Fibroblast of lung (primary cell): ENCODE measurements at places on chromosomes 16 and 17. TPM values are rescaled to one million over a fixed set of nuclear protein-coding genes. Genes with fewer than 3 reads are reported as not detected.

The TCAP gene
- polyA plus RNA-seq = 0.05 TPM in 1 of 2 replicates, not detected in the other

DNA sequence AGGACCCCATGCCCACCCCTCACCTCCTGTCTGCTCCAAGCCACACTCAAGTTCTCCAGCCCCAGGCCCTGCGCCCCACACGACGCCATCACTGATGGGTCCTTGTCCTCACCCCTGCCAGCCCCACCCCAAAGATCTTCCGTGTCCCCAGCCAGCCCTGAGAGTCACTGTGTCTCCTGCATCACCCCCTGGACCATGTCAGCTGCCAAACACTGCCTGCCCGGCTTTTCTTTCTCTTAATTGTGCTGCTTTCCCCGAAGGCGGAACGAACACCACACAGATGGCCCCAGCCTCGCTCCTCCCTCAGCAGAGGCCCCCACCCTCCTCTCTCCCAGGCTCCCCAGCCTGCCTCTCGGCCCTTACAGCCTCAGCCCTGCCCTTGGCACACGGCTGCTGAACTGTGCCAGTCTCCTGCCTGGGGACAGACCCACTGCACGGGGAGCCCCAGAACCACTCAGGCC is 4.8 kb upstream of the GAA start:
- no peak overlapping the region for H3K4me3 ChIP-seq
- H3K27ac ChIP-seq = no peak overlapping the region
- H3K27me3 ChIP-seq = peaks cover 4% of the 10 kb centered on the region
- no peaks in the 10 kb centered on the region for H3K4me1 ChIP-seq
- no peak for DNase-seq

GRCh38 chr16:67529582-67530012 is 968 bp downstream of the RIPOR1 start:
- H3K36me3 ChIP-seq = no peaks in the 10 kb centered on the region
- H3K4me3 ChIP-seq = peak overlapping the region; percentile 86

GRCh38 chr16:51391798-51392511 is 240.9 kb upstream of the SALL1 start:
- H3K36me3 ChIP-seq = no peaks in the 10 kb centered on the region
- H3K4me1 ChIP-seq = no peaks in the 10 kb centered on the region
- H3K27me3 ChIP-seq = no peaks in the 10 kb centered on the region
- H3K4me3 ChIP-seq = no peak overlapping the region

The TP53TG3B gene
- not detected in 2 replicates for polyA plus RNA-seq

The CCL3 gene
- polyA plus RNA-seq = not detected in 2 replicates

The CRHR1 gene
- polyA plus RNA-seq = not detected in 2 replicates

The ZNF500 gene
- polyA plus RNA-seq = 3.1 TPM in 2 replicates

DNA sequence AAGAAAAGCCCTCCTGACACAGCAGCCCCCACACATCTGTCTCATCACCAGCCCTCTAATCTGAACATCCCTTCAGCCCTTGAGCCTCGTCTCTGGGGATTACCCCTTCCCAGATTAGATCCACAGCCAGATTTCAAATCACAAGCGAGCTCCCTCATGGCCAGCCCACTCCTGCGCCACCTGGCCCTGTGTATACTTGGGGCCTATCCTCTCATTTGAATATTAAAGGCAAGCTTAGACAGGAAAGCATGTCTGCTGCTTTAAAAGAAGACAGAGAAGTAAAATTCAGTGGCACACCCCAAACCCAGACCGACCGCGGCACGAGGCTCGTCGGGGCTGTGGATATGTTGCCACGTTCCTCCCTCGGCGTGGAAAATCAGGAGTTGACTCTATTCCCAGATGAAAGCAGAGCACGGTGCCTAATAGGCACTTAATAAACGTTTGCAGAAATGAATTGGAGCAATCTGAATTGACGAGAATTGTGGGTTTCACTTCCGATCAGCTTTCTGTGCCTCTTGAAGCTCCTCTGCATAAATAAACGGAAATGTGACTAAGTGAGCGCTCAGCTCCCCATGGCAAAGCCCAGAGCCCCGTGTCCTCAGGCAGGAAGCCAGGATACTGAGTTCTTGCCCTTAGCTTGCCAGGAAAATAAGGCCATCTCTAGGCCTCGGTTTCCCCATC is 108.0 kb downstream of the CCDC182 start:
- no peaks in the 10 kb centered on the region for H3K27me3 ChIP-seq
- H3K36me3 ChIP-seq = no peaks in the 10 kb centered on the region
- no peak overlapping the region for H3K4me3 ChIP-seq
- peak; percentile 43 for DNase-seq
- no peaks in the 10 kb centered on the region for H3K4me1 ChIP-seq

DNA sequence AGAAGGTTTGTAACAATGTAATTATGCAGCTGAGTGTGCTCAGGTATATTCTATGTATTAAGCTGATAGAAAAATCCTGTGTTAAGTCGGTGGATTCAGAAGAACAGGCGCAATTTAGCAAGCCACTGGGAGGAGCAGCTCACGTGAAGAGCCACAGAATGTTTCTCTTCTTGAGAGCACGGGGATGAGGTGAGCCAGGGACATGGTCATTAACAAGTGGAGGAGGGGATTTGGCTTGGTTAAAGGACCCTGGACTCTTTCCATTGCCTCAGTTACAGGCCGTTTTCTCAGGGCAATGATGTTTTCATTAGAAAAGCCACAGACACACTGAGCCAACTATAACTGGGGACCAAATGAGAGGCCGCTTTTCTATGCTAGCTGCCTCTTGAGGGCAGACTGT is 178.7 kb downstream of the SNX29 start:
- no peak overlapping the region for H3K27ac ChIP-seq
- H3K36me3 ChIP-seq = no peaks in the 10 kb centered on the region
- no peak overlapping the region for H3K4me3 ChIP-seq

GRCh38 chr16:50595859-50596258 is 47.7 kb downstream of the NKD1 start:
- no peak overlapping the region for H3K27ac ChIP-seq
- DNase-seq = no peak
- H3K27me3 ChIP-seq = peaks cover 2% of the 10 kb centered on the region
- no peaks in the 10 kb centered on the region for H3K36me3 ChIP-seq
- H3K4me3 ChIP-seq = no peak overlapping the region
- peaks cover 2% of the 10 kb centered on the region for H3K4me1 ChIP-seq

The MAF gene
- polyA plus RNA-seq = 6.6 and 14.0 TPM in 2 replicates

- no peak overlapping the region for H3K27ac ChIP-seq
- H3K4me3 ChIP-seq = no peak overlapping the region
- no peak for DNase-seq
- no peaks in the 10 kb centered on the region for H3K36me3 ChIP-seq
These were observed 16.5 kb downstream of the TANGO6 start for GRCh38 chr16:68859828-68860227.

DNA sequence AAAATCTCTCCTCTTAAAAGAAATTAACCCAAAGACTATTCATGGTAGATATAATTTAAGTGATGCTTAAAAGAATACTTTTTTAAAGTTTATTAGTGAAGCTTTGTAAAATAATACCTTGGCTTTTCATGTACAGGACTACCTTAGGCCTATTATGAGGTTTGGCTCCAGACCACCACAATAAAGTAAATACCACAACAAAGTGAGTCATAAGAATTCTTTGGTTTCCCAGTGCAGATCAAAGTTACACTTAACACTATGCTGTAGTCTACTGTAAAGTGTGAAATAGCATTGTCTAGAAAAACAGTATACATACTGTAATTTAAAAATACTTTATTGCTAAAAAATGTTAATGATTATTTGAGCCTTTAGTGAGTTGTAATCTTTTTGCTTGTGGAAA is 31.7 kb downstream of the CLTC start:
- peaks cover 19% of the 10 kb centered on the region for H3K36me3 ChIP-seq
- no peak overlapping the region for H3K27ac ChIP-seq
- DNase-seq = no peak
- H3K4me3 ChIP-seq = no peak overlapping the region
- no peaks in the 10 kb centered on the region for H3K27me3 ChIP-seq

The SLFN14 gene
- not detected in 2 replicates for polyA plus RNA-seq

GRCh38 chr17:62816282-62816839 is 8.2 kb upstream of the MARCHF10 start:
- peak; percentile 66 for DNase-seq
- no peaks in the 10 kb centered on the region for H3K27me3 ChIP-seq
- no peak overlapping the region for H3K27ac ChIP-seq
- no peaks in the 10 kb centered on the region for H3K36me3 ChIP-seq
- peaks cover 21% of the 10 kb centered on the region for H3K4me1 ChIP-seq
- H3K4me3 ChIP-seq = no peak overlapping the region

DNA sequence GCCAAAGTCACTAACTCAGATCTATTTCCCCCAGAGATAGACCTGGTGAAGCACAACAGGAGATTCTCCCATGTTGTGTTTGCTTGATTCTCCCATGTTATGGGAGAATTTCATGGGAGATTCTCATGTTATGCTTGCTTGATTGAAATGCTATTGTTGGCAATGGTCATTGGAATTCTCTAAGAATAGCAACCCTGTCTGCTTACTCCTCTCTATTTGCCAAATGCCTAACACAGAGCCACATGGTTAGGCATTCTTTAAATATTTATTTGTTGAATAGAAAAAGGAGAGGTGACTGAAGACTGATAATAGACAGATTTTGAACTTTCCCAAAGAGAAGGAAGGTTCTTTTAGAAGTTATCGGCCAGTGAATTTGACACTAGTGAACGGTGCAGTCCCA is 111.5 kb upstream of the MPHOSPH6 start:
- no peaks in the 10 kb centered on the region for H3K36me3 ChIP-seq
- no peak overlapping the region for H3K27ac ChIP-seq
- peak; percentile 21 for DNase-seq
- H3K27me3 ChIP-seq = no peaks in the 10 kb centered on the region
- H3K4me1 ChIP-seq = no peaks in the 10 kb centered on the region

The CACNG3 gene
- polyA plus RNA-seq = not detected in 2 replicates

GRCh38 chr17:6254036-6254435 is 180.9 kb downstream of the AIPL1 start:
- no peaks in the 10 kb centered on the region for H3K4me1 ChIP-seq
- DNase-seq = no peak

GRCh38 chr17:62787366-62787765 is 20.7 kb downstream of the MARCHF10 start:
- no peaks in the 10 kb centered on the region for H3K27me3 ChIP-seq
- H3K36me3 ChIP-seq = no peaks in the 10 kb centered on the region
- H3K4me1 ChIP-seq = peaks cover 14% of the 10 kb centered on the region
- no peak for DNase-seq

DNA sequence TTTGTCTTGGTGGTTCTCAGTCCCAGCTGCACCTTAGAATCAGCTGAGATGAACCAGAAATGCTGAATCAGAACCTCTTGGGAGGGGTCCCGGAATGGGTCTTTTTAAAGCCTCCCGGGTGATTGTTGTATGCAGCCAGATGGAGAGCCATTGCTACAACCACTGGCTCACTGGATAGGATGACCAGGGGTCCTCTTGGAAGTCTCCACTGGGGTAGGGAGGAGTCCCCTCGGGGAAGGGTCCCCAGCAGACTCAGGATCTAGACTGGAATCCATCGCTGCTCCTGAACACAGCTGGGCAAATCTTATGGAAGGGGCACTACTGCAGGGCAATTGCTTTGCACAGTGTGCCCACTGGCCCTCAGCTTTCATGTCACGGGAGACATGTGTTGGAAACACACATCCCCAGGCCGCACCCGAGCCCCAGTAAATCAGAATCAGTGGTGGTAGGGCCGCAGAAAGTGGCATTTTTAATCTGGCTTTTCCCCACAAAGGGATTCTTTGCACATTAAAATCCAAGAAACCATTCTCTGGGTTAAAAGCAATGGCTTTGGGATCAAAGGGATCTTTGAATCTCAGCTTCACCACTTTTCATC is 117.3 kb downstream of the IRX5 start:
- H3K4me1 ChIP-seq = no peaks in the 10 kb centered on the region
- no peak for DNase-seq
- no peaks in the 10 kb centered on the region for H3K27me3 ChIP-seq

The TNFSF13 gene
- polyA plus RNA-seq = 2.5 and 2.8 TPM in 2 replicates

- H3K27ac ChIP-seq = no peak within 1 kb of the TSS
- H3K36me3 ChIP-seq = no peaks in the 10 kb centered on the region
- DNase-seq = peak; percentile 39
- no peaks in the 10 kb centered on the region for H3K27me3 ChIP-seq
These were observed at the start of gene ABCA9 for GRCh38 chr17:69060822-69061221. ABCA9 (minus strand) TSS chr17:69060927; CDS start chr17:69051126, 9,801 bp downstream.

The CEP112 gene
- polyA plus RNA-seq = 3.5 and 6.4 TPM in 2 replicates
